ENCODE measurements at places on chromosomes 2 and 18.

DNA sequence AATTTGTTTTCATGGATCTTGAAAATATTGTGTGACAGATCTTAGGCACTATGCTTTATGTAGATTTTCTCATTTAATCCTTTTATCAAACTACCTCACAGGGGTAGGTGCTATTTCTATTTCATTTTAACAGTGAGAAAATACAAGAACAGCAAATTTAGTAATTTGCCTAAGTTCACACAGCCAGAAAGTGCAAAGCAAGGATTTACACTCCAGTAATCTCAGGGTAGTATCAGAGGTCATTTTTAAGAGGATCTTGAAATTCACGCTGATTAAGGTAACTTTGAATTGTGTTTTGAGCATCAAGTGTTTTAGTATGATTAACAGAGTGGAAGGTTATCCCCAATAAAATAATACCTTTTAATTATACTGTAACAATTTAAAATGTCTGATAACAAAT, 10.1 kb upstream of the KCNJ3 start:
- no peak for DNase-seq

GRCh38 chr2:119647440-119648169, 31.4 kb upstream of the TMEM177 start:
- DNase-seq, result no peak

DNA sequence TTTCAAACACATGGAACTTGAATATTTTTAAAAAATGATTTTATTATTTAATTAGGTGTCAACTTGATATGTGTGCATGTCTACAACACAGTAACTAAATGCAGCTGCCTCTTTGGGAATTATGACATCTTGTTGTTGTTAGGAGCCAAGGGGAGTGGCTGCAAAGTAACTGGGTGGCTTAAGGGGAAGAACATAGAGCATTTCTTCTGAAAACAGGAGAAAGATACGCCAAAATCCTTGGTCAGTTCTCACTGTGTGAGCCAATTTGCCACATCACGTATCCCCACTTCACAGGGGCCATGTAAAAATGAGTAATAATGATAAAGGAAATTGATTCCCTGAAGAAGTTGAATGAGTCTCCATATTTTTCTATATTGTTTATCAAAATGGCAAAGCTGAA, 309.8 kb upstream of the COL3A1 start:
- DNase-seq, result no peak

GRCh38 chr2:39136799-39137198, 15.9 kb upstream of the SOS1 start:
- DNase-seq, result no peak

DNA sequence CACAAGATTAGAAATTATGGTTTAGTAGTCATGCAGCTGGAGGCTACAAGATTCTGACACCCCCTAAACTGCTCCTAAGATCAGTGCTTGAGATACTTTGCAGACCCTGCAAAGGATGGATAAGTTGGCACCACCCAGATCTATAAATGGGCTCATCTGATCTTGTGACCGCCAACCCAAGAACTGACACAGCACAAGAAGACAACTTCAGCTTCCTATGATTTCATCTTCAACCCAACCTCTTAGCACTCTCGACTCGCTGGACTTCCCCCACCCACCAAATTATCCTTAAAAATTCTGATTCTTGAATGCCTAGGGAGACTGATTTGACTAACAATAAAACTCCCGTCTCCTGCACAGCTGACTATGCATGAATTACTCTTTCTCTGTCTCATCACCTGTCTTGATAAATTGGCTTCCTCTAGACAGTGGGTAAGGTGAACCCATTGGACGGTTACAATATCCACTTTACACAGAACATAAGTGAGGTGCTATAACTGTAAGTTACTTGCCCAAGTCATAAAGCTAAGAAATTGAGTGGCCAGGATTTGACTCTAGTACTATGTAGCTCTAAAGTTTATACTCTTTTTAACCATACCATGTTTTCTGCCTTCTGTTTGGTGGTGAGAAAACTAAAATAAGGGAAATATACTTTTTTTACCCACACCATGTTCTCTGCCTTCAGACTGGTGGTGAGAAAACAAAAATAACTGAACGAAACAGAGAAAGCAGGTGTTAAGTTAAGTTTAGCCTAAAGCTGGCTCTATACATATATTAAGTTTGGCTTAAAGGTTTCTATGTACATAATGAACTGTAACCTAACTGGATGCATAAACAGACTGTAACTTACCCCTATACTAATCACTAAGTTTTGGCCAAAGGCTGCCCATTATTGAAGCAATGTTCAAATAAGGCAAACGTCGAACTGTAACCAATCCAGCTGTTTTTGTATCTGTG, 962.3 kb upstream of the NXPH2 start:
- no peak for DNase-seq

DNA sequence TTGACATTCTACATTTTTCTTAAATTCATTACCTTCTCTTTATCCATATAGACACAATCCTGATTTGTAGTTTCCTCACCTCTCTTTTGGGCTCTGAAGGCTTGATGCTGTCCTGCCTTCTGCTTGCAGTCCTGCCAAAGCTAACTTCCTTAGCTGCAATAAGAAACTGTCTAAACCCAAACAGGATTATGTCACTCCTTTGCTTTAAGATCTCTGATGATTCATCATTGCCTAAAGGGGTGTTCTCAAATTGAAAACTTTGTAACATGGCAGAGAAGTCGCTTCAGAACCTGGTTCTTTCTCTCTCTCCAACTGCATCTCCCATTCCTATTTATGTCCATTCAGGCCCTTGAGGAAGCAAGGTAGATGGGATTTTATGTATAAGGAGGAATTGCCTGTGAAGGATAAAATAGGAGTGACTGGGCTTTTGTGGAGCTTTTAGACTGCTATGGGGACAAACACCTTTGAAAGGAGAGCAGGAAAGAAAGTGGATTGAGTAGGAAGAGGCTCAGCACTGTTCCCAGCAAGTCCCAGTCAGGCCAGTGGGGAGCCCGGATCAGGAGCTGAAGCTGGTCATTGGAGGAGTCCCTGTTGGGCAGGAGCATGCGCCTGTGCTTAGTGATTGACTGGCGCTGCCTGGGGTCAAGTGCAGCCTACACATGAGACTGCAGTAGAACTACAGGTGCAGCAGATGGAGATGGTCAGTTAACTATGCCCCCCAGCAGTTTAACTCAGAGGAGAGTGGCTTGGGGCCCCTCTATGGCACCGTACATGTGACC, 390.6 kb downstream of the CTNNA2 start:
- DNase-seq, result no peak

GRCh38 chr2:179876266-179876665, 14.9 kb upstream of the ZNF385B start:
- no peak for DNase-seq
